ENCODE measurements at places on chromosomes 12 and 14.

- DNase-seq = no peak
Measured at GRCh38 chr14:89797148-89797547, 157.4 kb downstream of the EFCAB11 start.

GRCh38 chr12:31002999-31003398 is 70.7 kb upstream of the DDX11 start:
- no peak for DNase-seq

- DNase-seq = no peak
Measured at GRCh38 chr12:57223191-57224165, 6.0 kb upstream of the SHMT2 start.

DNA sequence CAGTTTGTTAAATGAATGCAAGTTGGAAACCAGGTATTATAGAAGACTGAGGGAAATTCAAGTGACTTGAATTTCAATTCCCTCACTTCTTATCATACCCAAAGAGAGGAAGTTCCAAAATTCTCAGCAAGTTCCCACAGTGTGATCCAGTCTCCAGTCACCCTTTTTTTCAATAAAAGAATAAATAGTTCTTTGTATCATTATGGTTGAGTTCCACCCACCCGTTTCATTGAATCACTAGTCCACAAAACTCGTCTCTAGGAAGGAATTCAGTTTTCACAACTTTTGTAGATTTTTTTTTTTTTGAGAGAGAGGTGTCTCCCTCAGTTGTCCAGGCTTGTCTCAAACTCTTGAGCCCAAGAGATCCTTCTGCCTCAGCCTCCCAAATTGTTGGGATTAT is 1.6 kb upstream of the TMEM30B start:
- no peak for DNase-seq

DNA sequence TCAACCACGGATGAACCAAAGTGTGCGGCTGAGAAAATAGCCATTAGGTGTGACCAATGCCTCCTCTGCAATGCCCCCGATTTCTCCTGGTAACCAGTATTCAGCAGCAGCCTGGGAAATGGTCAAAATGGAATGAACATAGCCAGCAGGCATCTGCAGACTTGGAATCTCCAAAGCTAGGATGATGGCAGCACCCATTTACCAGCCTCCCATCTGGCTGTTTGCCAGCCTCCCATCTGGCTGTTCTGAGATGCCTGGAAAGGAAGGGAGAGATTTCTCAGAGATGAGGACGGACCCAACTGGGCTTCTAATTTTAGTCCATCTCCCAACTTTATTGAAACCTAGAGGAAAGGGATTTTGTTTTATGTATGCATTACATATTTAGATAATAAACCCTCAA is 16.2 kb downstream of the CLMN start:
- DNase-seq = no peak

DNA sequence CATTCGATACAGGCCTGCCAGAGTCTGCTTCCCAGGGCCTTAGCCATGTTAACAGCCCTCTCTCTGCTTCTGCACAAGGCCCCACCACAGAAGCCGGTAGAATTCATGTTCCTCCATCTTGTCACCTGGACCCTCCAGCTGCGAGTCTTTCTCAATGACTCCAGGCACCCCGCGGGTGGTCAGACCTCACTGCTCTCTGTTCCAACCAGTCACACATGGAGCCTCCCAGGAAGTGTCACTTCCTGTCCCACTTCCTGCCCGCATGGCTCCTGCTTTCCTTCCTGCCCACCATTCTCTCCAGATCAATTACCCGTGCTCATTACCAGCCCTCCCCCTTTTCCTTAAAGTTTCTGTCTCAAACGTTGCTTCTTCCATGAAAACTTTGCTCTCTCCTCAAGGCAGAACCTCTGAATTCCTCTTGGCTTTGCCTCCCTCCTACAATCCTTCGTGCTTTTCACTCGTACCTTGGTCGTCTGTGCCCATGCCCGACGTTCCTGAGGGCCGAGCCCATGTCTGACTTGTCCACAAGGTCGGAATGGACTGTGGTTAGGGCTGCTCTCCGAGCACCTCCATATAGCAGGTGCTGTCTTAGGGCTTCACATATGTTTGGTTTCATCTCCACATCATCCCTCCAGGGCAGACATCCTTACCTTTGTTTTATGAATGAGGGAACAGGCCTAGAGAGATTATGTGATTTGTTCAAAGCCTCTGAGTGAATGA is 172.1 kb downstream of the TSPAN9 start:
- DNase-seq = no peak

- no peak for DNase-seq
Measured at GRCh38 chr14:42736408-42736807, 1129.7 kb downstream of the LRFN5 start.

DNA sequence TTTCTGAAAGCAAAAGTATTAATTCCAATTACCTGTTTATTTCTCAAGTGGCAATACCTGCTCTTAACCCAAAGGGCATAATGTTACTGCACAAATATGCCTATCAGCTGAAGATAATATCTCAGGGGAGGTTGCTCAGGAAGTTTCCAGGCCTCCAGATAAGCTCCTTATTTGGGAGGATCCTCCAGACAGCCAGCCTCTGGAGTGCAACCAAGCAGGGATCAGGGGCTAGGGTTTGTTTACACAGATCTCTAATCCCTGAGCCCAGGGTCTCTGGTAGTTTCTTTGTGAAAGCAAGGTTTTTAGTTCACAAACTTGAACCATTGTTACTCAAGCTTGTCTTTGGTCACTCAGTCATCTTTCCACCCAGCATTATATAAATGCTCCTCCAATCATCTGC is 124.4 kb downstream of the SLC38A4 start:
- no peak for DNase-seq

DNA sequence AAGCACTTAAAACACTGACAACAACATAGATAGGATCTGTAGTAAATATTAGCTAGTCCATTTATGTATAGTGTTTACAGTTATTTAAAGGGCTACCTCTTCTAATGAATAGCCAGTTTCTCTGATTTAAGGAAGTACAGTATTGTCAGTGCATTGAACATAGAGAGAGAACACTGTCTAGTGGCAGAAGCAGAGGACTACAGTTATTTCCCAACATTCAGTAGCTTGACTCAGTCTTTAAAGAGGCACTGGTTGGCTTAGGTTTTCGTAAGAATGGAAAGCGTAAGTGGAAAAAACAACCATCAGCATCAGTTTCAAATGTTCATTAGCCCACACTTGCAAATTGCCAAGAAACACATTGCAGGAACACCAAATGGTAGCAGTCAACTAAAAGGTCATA is 125.0 kb upstream of the HMGA2 start:
- no peak for DNase-seq

GRCh38 chr12:51920046-51920445 is 12.7 kb downstream of the ACVRL1 start:
- DNase-seq = no peak

DNA sequence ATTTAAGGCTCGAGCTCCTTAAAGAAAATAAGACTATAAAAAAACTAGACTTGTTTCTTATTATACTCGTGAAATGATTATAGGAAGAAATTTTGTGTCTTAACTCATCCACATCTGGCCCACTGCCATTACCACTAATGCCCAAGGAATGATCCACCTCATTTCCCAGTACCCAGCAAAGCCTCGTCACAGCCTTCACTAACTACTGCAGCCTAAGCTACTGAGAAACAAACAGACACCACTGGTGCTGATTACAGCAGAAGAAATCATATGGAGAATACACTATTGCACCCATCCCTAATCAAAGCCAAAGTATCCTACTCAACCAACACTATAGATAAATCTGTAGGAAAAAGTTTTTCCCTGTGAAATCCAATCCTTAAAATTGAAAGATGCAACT is 205.3 kb upstream of the NAV3 start:
- no peak for DNase-seq

GRCh38 chr14:58455593-58456265 is 28.2 kb downstream of the KIAA0586 start:
- no peak for DNase-seq

DNA sequence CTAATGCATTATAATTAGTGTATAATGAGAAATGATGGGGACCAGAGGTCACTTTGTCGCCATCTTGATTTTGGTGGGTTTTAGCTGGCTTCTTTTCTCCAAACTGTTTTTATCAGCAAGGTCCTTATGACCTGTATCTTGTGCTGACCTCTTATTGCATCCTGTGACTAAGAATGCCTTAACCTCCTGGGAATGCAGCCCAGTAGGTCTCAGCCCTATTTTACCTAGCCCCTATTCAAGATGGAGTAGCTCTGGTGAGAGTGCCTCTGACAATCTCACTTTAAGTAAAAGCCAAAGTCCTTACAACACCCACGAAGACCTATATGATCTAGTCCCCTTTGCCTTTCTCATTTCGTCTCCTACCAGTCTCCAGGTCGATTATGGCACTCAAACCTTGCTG is 28.3 kb upstream of the STRAP start:
- DNase-seq = no peak

DNA sequence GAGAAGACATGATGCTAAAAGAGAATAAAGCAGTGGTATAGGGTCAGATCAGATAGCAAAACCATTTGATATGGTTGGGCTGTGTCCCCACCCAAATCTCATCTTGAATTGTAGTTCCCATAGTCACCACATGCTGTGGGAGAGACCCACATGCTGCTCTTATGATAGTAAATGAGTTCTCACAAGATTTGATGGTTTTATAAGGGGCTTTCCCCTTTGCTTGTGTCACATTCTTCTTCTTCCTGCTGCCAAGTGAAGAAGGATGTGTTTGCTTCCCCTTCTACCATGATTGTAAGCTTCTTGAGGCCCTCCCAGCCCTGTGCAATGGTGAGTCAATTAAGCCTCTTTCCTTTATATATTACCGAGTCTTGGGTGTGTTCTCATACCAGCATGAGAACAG is 49.4 kb downstream of the SLC16A7 start:
- DNase-seq = no peak

GRCh38 chr12:3601461-3602150 is 110.6 kb downstream of the PRMT8 start:
- no peak for DNase-seq

GRCh38 chr14:73753887-73754795 is 40.0 kb upstream of the PNMA1 start:
- DNase-seq = no peak

DNA sequence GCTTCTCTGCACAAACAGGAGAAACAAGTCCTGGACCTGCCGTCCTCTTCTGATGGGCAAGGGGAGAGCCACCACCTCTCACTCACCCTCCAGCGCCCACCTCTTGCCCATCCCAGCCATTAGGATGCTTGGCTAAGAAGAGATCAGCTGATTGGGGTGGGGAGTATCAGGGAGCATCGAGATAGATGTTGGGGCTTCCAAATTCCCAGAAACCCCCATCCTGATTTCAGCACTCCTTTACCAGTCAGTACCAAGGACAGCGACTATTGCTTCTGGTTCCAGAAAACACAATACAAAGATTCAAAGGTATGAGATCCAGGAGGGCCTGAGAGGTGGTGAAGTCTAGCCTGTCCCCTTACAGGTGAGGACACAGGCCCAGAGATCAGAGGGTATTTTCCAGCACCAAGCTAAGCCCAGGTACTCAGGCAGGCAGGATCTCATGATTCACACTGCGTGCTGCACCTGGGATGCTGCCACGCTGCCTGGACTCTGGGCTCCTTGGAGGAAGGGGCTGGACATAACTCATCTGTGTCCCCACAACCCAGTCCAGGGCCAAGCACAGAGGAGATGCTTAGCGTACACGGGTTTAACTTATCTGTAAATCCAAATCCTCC is 76.6 kb downstream of the TUNAR start:
- DNase-seq = no peak

DNA sequence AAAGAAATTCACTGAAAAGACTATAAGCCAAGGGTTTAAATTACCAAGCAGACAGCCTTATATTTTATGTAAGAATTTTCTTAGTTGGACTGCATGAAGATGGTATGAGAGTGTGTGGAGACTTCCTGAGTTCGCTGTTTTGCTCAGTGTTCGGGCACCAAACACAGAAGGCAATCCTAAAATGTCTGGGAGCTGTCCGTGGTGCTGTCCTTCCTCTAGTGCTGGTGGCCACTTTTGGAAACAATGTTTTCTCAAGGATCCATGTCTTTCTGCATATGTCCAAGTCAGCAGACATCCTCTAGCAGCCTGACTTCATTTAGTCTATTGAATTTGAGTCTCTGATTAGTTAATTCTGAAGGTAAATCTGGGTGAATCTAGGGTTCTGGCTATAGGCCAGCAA is 135.8 kb downstream of the SLC8A3 start:
- no peak for DNase-seq
